ENCODE measurements at places on chromosomes 13 and 19. TPM values are rescaled to one million over a fixed set of nuclear protein-coding genes. Genes with fewer than 3 reads are reported as not detected.

The TUBA3C gene
- total RNA-seq: not detected

The RPL18 gene
- 789 TPM for total RNA-seq

The PALM3 gene
- 4.5 TPM for total RNA-seq

The DHX34 gene
- total RNA-seq: 15.2 TPM

The LATS2 gene
- 59.1 TPM for total RNA-seq

The NLRP11 gene
- total RNA-seq: not detected

The SPRED3 gene
- total RNA-seq: 2.3 TPM

GRCh38 chr13:59424661-59425060 lies 739.1 kb downstream of the DIAPH3 start:
- DNase-seq: no peak

DNA sequence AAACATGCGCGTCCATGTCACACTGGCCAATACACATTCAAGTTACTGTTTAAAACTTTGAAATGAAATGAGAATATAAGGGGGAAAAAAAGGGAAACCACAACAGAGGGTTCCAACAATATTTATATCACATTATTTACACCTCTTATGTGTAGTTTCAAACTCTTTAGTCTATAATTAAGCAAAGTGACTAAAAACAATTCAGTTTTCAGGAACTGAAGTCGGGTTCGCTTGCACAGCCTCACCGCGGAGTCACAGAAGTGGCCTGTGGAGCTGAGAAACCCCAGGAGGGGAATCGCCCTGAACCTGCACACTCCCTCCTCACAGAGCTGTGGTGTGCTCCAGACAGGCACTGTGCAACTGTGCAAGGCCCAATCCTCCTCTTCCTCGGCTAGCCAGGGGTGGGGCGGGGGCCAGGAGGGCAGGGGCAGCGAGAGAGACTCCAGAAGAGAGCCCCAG lies 75.9 kb downstream of the STK24 start:
- DNase-seq: no peak

- DNase-seq: no peak
Measured at GRCh38 chr13:28494504-28494777, 487 bp downstream of the FLT1 start.

- no peak for DNase-seq
Measured at GRCh38 chr13:93700115-93700514, 473.5 kb downstream of the GPC6 start.

DNA sequence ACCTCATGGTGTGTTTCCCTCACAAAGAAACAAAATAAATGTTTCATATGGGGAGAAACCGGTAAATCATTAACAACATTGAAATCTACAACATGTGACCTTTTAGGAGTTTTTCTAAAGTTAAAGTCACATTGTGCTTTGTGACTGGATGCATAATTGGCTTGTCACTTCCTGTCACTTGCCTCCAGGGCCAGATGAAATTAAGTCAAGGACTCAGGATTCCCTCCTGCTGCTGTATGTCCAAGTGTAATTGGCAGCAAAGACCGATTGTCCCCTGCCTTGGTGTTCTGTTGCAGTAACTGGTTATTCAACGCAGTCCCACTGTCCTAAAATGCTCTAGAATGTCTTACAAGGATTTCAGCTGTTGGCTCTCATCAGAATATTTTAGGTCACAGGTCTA lies 448.2 kb downstream of the LIG4 start:
- no peak for DNase-seq

- no peak for DNase-seq
Measured at GRCh38 chr19:42313096-42313839, at the start of gene TMEM145. TMEM145 (plus strand) TSS chr19:42313309; CDS start chr19:42313377, 68 bp downstream.

DNA sequence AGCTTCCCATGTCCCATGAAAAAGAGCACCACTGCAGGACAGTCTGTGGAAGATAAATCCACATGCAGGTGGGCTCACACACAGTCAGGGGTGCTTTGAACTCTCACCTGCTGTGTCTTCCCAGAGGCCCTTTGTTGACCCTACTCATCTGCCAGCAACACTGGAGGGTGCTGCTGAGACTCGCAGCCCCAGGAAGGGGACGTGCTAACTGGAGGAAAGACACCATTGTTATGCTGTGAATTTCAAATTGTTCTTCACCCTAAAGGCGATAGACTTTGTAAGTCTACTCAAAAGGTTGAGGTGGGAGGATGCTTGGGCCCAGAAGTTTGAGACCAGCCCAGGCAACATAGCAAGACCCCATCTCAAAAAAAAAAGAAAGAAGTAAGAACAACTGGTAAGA lies 107.3 kb upstream of the SERP2 start:
- DNase-seq: no peak

DNA sequence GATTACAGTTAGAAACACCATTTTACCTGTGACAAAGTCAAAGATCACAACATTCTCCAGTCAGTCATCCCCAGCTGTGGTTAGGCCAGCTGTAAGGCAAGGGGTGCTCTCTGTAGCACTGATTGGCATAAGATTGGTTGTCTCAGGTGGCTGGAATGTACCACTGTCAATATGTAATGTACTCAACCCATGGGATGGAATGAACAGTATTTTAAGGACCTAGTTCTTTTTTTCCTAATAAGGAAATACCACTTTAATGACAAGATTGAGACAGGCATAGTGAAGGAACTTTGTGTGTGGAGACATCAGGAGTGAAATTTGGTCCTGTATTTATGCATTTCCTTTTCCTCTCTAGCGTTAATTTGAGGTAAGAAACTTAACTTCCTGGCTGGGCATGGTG lies 310.7 kb downstream of the ITGBL1 start:
- DNase-seq: no peak

GRCh38 chr13:58480061-58480460 lies 848.5 kb downstream of the PCDH17 start:
- no peak for DNase-seq

- DNase-seq: no peak
Measured at GRCh38 chr19:52070496-52070895, 21.9 kb upstream of the ZNF432 start.

DNA sequence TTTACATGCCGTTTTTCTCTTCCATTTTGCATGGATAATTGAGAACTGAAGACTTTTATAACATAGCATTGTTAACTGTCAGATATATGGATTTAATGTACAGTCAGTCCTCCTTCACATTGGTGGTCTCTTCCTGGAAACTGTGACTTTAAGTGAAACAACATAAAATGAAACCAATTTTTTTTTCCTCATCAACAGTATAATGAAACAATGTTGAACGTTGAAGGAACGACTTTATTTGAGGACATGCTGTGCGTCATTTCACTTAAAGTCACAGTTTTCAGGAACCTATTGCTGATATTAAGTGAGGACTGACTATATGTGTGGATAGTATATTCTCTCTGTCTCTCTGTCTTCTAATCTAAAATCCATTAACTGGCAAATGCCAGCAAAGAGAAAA lies 54.8 kb downstream of the COG3 start:
- no peak for DNase-seq

DNA sequence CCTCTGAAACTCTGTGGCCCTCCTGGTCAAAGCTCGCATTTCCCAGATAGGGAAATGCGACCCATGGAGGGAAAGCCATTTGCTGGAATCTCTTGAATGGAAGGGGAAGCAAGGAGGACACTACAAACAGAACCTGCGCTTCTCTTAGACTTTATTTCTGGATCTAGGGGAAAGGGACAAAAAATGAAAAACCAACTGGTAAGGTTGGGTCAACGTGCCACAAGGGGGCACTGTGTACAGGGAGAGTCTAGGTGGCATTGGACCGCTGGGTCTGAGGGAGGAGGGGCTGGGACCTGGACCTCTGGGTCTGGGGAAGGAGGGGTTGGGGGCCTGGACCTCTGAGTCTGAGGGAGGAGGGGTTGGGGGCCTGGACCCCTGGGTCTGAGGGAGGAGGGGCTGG lies 5.0 kb downstream of the KLK4 start:
- no peak for DNase-seq

GRCh38 chr19:51784109-51784785 lies 10.7 kb upstream of the FPR3 start:
- DNase-seq: no peak

DNA sequence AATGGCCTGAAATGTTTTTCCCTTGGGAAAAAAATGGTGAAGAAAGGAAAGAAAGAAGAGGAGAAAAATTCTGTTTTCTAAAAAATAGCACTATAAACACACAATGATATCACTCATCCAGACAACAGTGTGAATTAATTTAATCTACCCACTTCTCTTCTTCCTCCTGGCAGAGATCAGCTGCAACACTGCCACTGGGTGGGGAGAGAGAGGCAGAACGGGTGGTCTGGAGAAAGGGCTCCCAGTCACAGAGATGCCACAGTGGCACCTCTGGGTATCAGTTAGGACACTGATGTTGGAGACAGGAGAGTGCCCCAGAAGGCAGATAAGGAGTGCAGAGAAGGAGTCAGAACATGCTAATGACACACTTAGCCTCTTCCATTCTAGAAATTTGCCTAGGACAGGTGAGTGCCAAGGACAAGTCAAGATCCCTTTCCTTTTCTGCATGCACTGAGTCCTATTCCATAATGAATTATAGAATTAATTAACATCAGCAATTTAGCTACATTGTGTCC lies 168.6 kb downstream of the SUCLA2 start:
- no peak for DNase-seq

- DNase-seq: no peak
Measured at GRCh38 chr13:98295371-98295770, 118.3 kb upstream of the RNF113B start.

DNA sequence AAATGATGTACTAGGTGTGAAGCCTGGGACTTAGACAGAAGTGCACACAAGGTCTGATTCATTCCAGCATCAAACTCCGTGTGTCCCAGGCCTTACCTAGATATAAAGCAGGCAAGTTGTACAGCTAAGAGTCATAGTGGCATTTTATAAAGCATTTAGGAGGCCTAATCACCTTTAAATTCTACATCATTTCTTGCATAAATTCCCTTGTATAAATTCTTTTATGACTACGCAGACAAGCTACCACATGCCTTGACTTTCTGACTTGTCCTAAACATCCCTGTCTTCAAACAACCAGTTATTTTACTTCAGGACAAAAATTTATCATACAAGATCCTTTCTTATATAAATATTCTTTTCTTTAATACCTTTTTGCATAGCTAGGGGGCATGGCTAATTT lies 22.5 kb downstream of the TMEM255B start:
- DNase-seq: no peak

- no peak for DNase-seq
Measured at GRCh38 chr13:105497597-105497996, 1037.9 kb downstream of the EFNB2 start.

DNA sequence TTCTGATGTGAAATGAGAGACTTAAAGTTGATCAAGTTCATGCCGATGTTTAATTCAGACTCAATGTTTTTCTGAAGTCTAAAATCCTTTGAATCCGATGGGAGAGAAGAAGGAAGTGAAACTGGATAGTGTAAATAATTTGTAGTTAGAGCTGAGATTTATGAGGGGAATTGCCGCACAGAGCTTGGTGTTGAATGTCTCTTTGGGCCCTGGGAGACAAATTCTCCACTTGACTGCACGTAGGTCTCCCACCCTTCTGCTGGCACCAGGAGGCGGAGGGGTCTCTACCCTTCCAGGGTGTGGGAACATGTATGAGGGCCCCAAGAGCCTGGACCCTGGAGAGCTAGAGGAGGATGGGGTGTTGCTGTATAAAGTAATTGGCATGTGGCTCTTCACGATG lies 140.8 kb upstream of the SERP2 start:
- DNase-seq: no peak

GRCh38 chr19:12350890-12351197 lies 14.6 kb downstream of the ZNF442 start:
- no peak for DNase-seq

- no peak for DNase-seq
Measured at GRCh38 chr13:55263045-55263444, 1877.7 kb upstream of the PRR20A start.

DNA sequence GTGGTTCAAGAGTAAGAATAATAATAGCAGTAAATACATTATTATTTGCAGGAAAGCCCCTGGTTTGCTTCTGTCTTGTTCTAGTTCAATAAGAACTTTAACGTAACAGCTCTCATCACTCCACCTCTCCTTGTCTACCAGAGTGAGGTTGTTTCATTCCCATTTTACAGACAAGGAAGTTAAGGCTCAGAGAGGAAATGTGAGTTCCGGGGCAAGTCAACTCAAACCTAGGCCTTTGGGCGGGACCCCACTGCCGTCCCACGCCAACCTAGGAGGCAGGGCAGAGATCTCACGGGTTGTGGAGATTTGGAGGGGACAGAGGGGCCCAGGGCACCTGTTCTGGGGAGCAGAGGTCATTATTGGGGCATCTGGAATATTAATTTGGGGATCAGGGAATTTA lies 1.5 kb downstream of the MAP4K1 start:
- DNase-seq: no peak

Measured in sciatic nerve (tissue), 2 donors.